ENCODE measurements at places on chromosomes 6 and 20.

- DNase-seq: no peak
Measured at GRCh38 chr6:85537055-85537494, 56.6 kb downstream of the SNX14 start.

DNA sequence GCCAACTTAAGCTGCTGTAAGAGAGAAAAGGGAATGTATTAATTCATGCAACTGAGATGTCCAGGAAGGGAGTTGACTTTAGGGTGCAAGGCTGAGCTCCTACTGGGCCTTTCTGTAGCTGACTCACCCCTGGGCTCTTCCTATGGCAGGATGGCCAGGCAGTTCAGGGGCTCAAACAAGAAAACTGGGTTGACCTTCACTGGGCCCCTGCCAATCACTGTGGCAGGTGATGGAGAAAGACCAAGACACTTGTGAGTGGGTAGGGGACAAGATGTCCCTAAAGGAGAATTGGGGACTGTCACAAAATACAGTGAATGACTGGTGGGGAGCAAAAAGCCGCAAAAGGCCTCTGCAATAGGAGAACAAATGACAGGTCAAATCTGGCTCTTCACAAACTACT is 21.5 kb upstream of the RALGAPA2 start:
- no peak for DNase-seq

DNA sequence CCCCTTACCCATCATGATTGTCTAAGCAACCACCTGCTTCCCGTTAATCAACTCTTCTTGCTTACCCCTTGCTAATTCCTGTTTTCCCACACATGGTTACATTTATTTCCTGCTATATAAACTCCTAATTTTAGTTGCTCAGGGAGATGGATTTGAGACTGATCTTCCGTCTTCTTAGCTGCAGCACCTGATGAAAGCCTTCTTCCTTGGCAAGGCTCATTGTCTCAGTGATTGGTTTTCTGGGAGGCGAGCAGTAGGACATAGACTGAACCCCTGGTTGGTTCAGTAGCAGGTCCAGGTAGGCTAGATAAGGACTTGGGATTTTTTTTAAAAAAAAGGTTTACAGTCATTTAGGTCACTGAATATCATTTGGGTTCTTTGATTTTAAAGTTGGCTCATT is 50.4 kb downstream of the PRND start:
- no peak for DNase-seq

GRCh38 chr6:52108128-52108527 is 20.7 kb upstream of the PKHD1 start:
- DNase-seq: no peak

DNA sequence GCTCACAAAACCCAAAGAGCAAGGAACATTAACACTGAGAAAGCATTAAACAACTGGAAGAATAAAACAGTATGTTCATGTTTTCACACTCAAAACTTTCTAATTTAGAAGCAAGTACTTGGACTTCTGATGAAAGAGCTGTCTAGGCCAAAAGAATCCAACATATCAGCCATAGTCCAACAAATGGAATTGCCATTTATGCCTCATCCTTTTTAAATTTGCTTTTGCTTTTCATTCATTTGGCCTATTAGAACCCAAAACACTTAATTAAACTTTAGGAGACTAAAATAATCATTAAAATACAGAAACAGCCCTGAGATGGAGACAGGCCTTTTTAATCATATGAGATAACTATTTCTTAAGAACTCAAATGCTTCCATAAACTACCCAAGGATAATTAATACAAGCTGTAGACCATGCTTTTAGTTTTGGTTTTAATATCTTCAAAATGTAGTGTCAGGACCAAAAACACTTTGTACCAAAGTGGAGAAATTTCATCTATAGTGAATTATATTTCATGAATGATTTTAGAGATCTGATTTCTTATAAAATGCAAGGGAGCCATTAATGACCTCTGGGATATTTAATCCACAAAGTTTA is 166.5 kb downstream of the KIF6 start:
- DNase-seq: no peak

DNA sequence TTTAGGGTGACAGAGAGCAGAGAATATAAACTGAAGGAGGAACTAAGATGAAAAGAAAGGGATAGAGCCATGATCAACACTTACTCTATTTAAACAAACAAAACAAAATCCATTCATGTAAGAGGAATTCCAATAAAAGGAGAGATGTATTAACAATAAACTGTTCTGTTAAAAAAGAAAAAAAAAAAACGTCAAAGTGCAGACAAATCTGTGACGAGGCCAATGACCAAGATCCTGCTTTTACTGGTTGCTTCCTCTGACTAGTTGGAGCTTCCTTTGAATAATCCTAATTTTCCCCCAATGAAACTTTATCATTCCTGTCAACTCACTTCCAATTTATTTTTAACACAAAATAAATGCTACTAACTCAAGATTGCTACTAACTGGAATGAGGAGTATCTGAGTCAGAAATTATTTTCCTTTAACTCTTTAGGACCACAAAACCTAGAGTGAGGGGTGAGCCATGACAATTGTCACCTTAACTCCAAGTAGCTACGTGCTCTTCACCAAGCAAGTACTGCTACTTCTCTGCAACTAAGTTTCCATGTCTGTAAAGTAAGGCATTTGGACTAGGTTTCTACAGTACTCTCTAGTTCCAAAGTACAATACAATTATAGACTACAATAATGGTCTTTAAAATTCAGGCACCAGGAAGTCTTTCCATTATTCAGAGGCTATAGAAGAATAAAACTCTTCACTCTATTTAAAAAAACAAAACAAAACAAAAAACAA is 152.0 kb downstream of the PTPRK start:
- DNase-seq: no peak

DNA sequence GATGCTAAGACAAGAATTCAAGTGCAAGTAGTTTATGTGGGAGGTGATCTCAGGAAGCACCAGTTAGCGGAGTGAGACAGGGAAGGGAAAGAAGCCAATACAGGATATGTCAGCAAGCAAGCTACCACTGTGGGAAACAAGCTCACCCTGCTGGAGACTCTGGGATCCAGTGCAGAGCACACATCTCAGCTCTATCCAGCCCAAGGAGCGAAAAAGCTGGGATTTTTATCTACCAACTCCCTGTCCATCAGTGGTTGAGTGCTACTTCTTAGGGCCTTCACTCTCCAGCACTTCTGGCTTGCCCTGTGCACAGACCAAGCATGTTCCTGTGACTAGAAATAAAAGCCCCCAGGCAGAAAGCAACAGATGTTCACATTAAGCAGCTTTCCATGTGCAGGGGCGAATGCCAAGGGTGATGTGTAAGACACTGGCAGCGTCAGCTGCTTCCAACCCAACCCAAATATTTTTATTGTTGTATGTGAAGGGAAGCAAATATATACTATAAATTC is 10.8 kb upstream of the RNF24 start:
- no peak for DNase-seq

DNA sequence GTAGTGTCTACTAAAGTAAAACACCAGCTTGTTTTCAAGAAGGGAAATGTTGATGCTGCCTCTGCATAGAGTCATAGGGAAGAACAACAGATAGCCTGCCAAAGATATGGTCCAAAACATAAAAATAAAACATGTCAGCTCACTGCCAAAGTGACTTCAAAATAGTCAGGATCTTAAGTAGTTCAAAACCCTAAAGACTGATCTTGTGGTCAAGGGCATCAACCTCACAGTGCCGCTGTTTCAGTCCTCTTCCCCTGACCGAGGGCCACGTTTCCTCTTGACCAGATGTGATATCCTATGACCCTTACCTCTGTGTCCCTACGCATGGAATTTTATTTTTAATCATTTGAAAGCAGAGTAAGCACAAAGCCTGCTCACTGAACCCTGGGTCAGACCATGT is 104.2 kb upstream of the CNKSR3 start:
- no peak for DNase-seq

GRCh38 chr6:74953708-74954107 is 252.1 kb downstream of the COL12A1 start:
- DNase-seq: no peak

DNA sequence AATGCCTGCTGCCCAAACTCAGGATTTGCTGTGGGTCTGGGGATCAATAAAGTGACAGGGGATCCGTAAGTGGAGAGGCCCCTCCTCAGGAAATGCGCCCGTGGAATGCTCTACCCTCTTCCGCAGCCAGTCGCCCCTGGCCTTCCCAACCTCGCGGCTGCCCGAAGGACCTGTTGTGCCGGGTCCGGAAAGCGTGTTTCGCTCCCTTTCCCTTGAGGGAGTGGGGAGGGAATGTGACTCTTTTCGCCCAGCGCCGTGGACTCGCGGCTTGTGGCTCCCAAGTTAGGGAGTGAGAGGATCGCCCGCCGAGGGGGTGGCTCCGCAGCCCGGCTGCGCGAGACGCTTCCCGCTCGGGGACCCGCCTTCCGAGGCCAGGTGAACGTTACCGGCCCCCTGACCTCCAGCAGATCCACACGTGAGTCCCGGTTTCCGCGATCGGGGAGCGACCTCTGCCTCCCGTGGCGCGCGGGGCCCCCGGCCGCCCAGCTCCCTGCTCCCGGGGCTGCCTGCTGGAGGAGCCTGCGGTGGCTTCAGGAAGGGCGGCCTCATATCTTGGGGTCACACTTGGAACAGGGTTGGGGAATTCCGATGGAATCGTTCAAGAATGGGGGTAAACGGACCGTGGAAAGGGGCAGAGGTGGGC is 666 bp downstream of the TPD52L1 start:
- DNase-seq: no peak

DNA sequence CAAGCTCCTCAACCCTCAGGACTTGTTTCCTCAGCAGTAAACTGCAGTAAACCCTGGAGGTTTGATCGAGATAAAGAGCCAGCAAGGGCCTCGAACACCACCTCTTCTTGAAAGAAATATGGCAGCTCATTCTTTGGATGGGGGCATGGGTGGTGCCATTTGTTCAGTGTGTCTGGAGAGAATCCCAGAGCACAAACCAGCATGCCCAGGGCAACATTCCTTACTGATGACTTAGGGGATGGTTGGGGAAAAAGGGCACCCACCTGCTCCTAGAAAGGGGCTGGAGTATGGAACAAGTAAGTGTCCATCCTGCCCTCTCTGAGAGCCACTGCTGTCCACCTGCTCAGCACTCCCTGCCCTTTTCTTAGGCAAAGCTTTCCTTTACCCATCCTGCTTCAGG is 31.3 kb upstream of the ZFAND3 start:
- DNase-seq: no peak

DNA sequence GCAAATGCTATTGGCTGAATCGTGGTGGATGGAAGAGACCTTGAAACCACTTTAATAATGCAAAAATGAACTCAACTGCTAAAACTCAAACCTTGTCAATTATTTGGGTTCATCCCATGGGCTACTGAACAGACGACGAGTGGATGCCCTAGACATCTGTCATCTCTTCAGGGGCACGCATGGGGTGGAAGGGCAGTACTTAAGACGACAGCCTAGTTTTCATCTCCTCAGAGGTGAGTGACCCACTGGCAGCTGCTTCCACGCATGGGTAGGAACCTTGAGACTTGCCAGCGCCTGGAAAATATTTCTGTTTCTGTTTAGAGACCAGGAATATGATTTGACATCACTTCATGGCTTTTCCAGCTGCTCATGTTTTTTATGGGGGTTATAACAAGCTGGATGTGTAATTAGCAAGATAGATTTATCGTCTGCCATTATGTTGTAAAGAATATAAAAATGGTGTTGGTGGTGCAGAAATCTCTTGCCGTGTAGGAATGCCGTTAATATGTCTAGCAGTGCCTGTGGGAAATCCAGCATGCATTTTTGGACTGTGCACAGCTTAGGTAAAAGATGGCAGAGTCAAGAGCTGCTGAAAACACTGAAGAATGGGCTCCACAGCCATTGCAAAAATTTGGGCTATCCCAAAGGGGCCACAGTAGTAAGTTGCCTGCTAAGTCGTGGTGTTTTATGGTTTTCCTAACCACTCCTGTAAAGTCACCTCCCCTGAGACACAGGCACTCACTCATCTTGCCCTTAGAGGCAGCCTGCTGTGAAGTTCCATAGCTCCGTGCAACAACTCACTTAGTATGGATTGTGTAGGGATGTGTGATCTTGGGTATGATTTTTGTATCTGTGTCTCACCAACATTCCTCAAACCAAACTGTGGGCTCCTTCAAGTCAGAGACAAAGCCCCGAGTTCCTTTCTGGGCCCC is 203.3 kb downstream of the EYA2 start:
- no peak for DNase-seq

DNA sequence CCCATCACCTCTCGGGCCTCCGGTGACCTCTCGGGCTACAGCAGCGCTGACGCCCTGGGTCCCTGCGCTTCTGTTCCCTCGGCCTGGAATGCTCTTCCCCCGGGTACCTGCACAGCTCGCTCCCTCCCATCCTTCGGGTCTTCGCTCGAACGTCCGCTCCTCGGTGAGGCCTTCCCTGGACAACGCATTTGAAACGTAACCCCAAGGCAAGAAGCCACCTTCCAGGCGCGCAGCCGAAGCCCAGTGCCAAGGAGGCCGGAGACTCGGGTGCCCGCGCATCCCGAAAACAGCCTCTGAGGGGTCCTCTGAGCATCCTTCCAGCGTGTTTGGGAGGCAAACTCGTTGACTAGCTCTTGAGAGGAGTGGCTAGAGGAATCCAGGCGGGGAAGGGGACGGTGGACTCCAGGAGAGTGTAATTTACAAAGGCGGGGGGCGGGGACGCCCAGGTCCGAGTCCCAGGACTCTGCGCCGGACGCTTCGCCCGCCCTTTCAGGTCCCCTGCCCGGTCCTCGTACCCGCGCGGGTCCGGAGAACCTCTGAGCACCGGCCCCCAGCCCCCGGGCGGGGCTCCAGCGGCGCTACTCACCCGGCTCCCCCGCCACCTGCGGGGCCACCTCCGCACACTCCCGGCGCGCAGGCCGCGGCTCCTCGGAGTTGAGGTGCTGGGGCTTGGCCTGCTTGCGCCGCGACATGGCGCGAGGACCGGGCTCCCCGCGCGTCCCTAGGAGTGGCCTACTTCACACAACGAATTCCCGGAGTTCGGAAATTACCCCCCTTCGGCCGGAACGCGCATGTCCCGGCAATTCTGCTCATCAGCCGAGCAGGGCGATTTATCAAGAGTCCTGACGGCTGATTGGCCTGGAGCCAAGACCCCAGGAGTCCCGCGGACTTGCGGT is 86.8 kb downstream of the ZFP64 start:
- DNase-seq: no peak

GRCh38 chr6:129248946-129249345 is 366.0 kb downstream of the LAMA2 start:
- DNase-seq: no peak
